ENCODE measurements at places on chromosomes 13 and 19.

DNA sequence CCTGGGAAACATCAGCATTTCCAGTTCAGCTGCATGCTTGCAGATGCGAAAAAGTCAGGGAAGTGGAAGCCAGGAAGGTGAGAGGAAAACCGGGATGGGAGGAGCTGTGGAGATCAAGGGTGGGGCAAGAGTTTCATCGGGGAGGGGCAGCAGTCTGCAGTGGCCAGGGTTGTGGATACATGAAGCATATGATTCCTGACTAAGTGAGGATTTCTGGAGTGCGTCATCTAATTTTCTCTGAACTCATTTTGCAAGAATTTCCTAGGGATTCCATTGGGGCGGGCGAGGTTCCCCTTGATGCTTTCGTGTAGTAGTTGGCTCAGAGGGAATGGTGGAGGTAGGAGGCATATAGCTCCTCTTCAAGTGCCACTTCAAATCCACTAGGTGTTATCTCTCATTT is 344.1 kb upstream of the TMTC4 start:
- no peak for DNase-seq

GRCh38 chr13:111322001-111322915 is 1.8 kb downstream of the TEX29 start:
- DNase-seq: no peak

GRCh38 chr13:60164234-60164889 is 634 bp upstream of the DIAPH3 start:
- DNase-seq: no peak

DNA sequence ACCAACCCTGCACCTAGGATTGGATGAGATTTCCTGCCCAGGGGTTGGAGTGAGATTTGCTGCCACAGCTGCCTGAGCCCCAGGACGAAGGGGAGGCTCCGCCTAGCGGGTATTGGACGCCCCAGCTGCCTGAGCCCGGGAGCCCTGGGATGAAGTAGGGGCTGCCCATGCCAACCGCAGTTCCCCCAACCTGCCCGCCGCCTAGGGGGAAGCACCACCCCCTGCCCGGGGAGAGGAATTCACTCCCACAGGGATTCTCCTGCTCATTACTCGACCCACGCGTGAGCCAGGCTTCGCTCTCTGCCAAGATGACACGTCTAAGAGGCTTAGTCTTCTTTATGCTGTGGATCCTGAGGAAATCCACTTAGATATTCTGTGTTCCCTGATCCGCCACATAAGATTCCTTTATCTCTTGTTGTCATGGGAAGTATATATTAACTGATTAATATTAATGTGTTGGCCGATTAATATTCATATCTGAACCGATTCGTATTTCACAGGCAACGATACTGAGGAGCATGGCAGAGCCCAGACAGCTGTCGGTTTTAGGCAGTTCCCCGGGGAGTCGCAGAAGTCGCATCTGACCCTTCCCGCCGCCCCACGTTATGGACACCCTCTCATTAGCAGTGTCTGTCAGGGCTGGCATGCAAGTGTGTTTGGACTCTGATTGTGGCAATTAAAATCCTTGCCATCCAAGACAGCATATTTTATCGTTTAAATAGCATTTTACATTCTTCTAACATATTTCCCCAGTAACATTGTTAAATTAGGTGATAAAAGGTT is 44.5 kb upstream of the KCTD15 start:
- no peak for DNase-seq

- no peak for DNase-seq
Observed at GRCh38 chr13:31314961-31315360, 115.2 kb downstream of the B3GLCT start.

DNA sequence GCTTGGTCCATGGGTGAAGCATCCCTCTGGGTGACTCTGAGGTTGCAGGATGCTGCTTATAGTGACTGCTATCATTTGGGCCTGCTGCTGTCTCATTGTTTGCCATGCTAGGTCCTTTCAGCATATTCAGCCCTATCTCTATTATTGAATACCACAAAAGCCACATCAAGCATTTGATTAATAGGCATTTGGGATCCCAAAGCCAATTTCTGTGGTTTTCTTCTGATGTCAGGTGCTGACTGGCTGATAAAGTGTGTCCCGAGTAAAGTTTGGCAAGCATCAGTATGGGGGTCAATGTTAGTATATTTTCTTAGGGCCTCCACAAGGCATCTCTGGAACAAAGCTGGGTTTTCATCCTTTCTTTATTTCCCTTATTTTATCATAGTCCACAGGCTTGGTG is 204.6 kb downstream of the NBEA start:
- no peak for DNase-seq

DNA sequence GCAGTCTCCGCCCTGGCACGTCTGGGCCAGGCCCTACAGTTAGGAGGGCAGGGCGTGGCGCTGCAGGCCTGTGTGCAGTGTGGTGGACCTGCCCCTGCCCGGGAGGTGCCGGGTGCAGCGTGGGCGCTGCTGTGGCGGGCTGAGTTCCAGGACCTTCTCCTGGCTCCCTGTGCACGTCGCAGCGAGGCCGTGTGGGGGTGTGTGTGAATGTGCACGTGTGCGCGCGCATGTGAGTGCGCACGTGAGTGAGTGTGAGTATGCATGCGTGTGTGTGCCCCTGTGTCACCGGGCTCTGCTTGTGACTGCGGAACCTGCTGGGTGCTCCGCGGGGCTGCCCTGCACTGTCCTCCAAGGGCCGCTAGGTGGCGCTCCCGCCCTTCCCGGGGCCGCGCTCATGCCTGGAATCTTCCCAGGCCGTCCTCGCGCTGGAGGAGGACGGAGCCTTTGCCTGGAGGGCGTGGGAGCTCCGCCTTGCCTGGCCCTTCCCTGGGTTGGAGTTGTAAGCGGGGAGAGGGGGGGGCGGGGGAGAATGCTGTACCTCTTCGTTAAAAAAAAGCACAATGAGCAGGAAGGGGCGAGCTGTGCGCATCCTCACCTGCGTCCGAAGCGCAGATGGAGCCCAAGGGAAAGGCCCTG is 79.3 kb downstream of the KDM4B start:
- peak; percentile 64 for DNase-seq

GRCh38 chr13:21980049-21980448 is 309.2 kb downstream of the FGF9 start:
- no peak for DNase-seq

- peak; percentile 87 for DNase-seq
Observed at GRCh38 chr13:32883474-32883873, 132.7 kb upstream of the KL start.

GRCh38 chr13:84730376-84730775 is 848.1 kb upstream of the SLITRK1 start:
- DNase-seq: no peak

- DNase-seq: no peak
Observed at GRCh38 chr13:48194379-48194754, 38.6 kb upstream of the ITM2B start.

GRCh38 chr19:51490676-51491075 is 10.9 kb downstream of the SIGLEC12 start:
- DNase-seq: no peak

GRCh38 chr13:80245162-80245733 is 95.7 kb downstream of the SPRY2 start:
- no peak for DNase-seq

DNA sequence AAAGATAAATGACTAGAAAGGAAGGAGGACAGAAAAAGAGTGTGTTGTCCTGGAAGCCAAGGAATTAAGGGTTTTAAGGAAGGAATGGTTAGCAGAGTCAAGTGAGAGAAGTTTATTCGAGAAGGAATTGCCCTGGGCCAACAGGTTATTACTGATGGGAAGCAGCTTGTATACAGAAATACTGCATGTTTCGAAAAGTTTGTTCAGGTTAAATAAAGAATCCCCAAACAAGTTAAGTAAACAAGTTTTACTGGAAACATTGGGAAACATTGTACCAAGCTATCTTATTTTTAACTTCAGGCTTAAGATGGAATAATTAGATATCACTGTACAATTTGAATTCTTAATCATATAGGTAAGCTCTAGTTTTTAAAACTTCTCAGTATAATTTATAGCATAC is 28.2 kb upstream of the FBXL3 start:
- DNase-seq: no peak

DNA sequence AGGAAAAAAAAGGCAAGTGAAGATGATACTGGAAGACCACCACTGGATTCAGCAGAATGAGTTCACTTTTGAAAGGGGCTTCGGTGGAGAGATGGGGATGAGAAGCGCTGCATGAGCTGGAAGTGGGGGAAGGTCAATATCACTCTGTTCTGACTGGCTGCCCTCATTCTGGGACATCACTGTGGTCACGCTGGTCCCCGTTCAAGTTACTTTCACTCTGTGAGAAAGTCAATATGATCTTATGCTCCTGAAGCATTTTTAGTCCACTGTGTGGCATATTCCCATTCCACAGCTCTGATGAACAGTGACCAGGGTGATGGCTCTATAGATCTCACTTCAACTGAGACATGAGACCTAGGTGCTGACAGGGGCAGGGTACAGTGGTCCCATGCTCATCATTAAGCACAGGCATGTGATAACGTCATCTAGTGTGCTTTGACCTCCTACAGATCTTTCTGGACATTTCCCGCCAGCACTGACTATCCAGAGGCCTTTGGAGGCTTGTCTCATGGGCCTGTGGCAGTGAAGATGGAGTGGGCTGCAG is 40.2 kb upstream of the GPR183 start:
- no peak for DNase-seq

GRCh38 chr13:46296115-46296822 is 84.5 kb downstream of the LRRC63 start:
- no peak for DNase-seq

DNA sequence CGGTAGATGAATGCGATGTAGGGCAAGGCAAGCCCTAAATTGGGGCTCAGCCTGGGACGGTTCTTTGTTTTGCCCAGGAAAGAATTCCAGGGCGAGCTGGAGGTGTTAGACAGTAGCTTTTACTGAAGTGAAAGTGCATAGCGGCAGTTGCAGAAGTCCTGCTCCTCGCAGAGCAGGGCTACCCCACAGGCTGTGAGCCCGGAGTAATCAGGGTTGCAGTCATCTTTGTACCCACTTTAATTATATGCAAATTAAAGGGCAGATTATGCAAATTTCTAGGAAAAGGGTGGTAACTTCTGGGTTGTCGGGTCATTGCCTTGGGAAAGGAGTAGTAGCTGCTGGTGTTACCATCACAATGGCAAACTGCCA is 30.5 kb downstream of the VAV1 start:
- DNase-seq: no peak

DNA sequence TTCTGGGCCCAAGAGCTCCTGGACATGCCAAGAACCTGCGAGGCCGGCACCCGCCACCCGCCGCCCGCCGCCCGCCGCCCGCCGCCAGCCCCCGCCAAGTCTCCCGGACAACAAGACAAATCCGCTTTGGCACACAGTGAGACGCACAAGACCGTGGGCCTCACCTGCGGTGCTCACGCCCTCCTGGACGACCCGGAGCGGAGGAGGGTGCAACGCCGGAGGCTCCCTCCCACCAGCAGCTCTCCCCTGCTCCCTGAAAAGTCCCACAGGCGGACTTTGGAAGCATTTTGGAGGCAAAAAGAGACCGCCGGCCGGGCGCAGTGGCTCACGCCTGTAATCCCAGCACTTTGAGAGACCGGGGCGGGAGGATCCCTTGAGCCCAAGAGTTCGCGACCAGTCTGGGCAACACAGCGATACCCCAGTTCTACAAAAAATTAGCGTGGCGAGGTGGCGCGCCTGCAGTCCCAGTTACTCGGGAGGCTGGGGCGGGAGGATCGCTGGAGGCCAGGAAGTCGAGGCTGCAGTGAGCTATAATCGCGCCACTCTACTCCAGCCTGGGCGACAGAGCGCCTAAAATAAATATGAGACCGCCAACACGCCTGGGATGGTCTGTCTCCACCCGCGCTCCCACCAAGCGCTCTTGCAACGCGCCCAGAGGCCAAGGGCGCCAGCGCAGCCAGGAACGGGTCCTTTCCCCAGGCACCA is 783 bp downstream of the RHPN2 start:
- DNase-seq: no peak

DNA sequence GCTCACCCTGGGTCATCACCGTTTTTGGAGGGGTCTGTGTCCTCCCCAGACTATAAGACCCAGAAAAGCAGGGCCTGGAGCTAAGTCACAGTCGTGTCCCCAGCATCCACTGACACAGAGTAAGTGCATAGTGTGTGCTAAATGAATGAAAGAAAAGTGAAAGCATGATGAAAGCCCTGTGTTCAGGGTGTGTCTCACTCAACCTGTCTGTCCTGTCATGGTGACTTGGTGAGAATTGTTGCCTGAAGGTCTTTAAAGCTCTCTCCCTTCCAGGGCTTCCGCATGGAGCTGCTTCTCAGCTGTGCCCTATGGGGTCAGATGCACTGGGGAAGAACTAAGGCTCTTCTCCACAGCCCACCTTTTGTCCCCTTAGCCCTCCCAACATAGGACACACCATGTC is 20.5 kb upstream of the IGFL1 start:
- DNase-seq: no peak

DNA sequence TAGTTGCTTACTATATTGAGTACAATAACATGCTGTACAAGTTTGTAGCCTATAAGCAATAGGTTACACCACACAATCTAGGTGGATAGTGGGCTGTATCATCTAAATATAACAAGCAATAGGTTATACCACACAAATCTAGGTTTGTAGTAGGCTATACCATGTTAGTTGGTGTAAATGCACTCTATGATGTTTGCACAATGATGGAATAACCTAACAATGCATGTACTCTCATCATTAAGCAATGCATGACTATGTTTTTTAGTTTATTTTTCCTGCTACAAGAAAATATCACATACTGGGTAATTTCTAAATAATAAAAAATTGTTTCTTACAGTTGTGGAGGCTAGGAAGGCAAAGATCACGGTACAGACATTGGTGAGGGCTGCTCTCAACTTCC is 262.5 kb downstream of the SLITRK6 start:
- no peak for DNase-seq

- no peak for DNase-seq
Observed at GRCh38 chr19:53140351-53140750, 7.6 kb upstream of the ZNF415 start.

- no peak for DNase-seq
Observed at GRCh38 chr19:58557221-58558065, 968 bp downstream of the UBE2M start.

DNA sequence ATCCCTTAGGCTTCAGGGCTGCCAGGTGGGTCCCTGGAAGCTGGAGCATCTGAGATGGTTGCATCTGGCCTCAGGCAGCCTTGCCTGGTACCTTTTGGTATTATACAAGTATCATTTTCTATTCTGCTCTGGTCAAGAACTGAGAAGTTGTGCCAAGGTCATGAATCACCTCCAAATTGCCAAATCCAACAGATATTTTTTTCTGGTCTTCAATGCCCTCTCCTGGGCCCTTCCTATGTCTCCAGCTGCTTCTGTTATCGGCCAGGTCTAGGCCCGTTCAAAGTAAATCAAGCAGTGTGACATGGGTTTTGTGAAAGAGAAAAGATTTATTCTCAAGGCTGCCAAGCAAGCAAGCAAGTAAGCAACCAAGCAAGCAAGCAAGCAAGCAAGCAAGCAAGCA is 271.1 kb upstream of the MAB21L1 start:
- no peak for DNase-seq

- no peak for DNase-seq
Observed at GRCh38 chr13:112234131-112234875, 141.9 kb upstream of the SPACA7 start.

- DNase-seq: no peak
Observed at GRCh38 chr19:30551271-30551670, 179.1 kb downstream of the ZNF536 start.

All from NCI-H446 treated with DMSO at 0.1 percent for 48 hours (cell line).